ENCODE measurements at places on chromosomes 7 and 10. TPM values are rescaled to one million over a fixed set of nuclear protein-coding genes. Genes with fewer than 3 reads are reported as not detected.

DNA sequence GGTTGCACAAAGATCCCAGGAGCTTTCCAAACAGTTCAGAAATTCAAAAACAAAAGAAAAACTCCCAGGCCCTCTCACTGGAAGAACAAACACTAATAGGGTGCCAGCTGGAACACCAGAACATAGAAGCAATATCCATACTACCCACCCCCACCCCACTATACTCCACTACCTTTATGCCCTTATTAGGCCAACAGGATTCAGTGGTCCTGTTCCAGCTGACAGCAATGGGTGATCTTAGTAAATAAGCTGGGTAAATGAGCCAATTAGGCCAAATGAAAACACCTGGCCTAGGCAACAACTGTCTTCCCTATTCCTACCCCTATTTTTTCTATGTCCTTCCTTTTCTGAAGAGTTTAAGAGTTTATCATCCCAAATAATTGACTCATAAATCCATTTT is 11.7 kb downstream of the NOC3L start:
- DNase-seq = no peak
- no peak overlapping the region for H3K4me3 ChIP-seq
- H3K4me1 ChIP-seq = no peaks in the 10 kb centered on the region
- H3K36me3 ChIP-seq = peaks cover 90% of the 10 kb centered on the region
- no peaks in the 10 kb centered on the region for H3K27me3 ChIP-seq
- no peak overlapping the region for H3K27ac ChIP-seq

GRCh38 chr7:142615508-142615907 is 133.8 kb upstream of the PRSS1 start:
- H3K4me1 ChIP-seq = no peaks in the 10 kb centered on the region
- no peaks in the 10 kb centered on the region for H3K36me3 ChIP-seq
- no peak overlapping the region for H3K4me3 ChIP-seq
- DNase-seq = no peak
- H3K27me3 ChIP-seq = peaks cover 30% of the 10 kb centered on the region
- H3K27ac ChIP-seq = no peak overlapping the region

- no peak overlapping the region for H3K4me3 ChIP-seq
- peak; percentile 79 for DNase-seq
- H3K36me3 ChIP-seq = no peaks in the 10 kb centered on the region
- peak overlapping the region; percentile 92 for H3K27ac ChIP-seq
- peaks cover 50% of the 10 kb centered on the region for H3K4me1 ChIP-seq
- no peaks in the 10 kb centered on the region for H3K27me3 ChIP-seq
Measured at GRCh38 chr7:22572937-22573336, 72.9 kb upstream of the STEAP1B start.

- H3K27me3 ChIP-seq = no peaks in the 10 kb centered on the region
- H3K4me1 ChIP-seq = peaks cover 8% of the 10 kb centered on the region
- H3K27ac ChIP-seq = no peak overlapping the region
- H3K36me3 ChIP-seq = no peaks in the 10 kb centered on the region
Measured at GRCh38 chr7:132771301-132771730, 195.0 kb upstream of the PLXNA4 start.

DNA sequence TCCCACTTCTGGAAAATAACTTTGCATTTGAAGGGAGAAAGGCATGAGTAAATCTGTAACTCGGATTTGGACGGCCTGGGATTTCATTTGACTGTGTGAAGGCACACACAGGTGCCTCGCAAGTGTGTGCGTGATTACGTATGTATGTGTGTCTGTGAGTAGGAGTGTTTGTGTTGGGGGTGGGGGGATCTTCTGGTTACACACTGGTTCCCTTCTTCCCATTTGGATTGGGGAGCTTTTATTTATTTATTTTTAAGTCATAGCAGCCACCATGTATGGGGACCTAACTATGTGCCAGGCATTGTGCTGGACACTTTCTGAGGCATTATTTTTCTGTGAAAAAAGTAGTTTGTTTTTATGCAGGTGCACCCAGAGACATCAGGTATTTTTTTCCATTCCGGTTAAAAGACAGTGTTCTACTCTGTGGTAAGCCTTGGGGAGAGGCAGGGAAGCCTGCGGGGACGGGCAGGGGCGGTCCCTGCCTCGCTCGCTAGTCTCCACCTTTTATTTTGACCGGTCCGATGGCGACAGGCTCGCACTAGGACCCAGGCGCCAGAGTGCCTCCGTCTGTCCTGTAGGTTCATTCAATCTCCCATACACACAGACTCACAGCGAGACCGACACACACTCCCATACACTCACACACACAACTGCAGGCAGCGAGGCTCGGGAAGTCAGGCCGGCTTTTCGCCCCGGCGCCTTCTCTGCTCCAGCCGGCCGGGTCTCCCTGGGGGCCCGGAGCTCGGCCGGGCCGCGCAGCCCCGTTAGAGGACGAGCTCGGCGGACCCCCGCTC is at the start of gene MXI1:
TSS of gene MXI1 (plus strand) at position 595 of the 794 bp plus-strand sequence. CDS start 204 bp downstream, outside the sequence.
- H3K36me3 ChIP-seq = no peaks in the 10 kb centered on the region
- no peak within 1 kb of the TSS for H3K27ac ChIP-seq
- no peaks in the 10 kb centered on the region for H3K27me3 ChIP-seq
- DNase-seq = peak; percentile 46
- H3K4me3 ChIP-seq = peak within 1 kb of the TSS; percentile 51

GRCh38 chr10:25707572-25707971 is 226.5 kb upstream of the MYO3A start:
- no peak overlapping the region for H3K27ac ChIP-seq
- H3K4me3 ChIP-seq = no peak overlapping the region
- peaks cover 16% of the 10 kb centered on the region for H3K4me1 ChIP-seq
- H3K36me3 ChIP-seq = no peaks in the 10 kb centered on the region
- no peak for DNase-seq

- H3K27ac ChIP-seq = peak overlapping the region; percentile 91
- no peaks in the 10 kb centered on the region for H3K27me3 ChIP-seq
- DNase-seq = peak; percentile 47
- 0 out of 2 replicates have a peak overlapping the region, but pooled peaks have one; percentile 6 for H3K4me3 ChIP-seq
Measured at GRCh38 chr10:33291053-33291592, 43.3 kb downstream of the NRP1 start.

DNA sequence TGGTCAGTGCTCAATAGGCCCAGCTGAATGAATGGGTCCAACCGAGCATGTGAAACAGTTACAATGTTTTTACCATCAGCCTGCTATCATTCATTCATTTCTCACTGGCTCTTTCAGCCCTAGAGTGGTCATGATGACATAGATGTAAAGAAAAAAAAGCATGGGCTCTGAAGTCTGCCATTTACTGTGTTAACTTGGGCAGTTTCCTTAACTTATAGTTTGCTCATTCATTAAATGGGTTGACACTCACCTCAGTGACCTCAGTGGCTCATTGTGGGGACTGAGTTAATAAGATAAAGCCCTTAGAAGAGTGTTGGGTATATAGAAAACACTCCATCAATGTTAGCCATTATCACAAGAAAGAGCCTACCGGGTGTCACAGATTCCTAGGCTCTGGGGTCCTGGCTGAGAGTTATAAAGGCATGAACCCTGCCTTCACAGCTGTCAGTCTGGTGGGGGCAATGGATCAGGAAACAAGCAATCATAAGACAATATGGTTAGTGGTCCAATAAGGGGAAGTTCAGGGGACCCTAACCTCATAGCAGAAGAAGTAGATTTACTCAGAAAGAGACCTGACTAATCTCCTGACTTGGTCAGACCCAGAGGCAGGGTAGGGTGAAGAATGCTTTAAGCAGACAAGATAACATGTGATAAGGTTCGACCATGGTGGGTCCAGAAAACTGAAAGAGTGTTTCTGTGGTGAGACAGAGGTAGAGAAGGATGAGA is 29.7 kb upstream of the GPAM start:
- no peaks in the 10 kb centered on the region for H3K4me1 ChIP-seq
- H3K27ac ChIP-seq = no peak overlapping the region
- H3K36me3 ChIP-seq = no peaks in the 10 kb centered on the region
- no peak for DNase-seq

- H3K36me3 ChIP-seq = peaks cover 5% of the 10 kb centered on the region
- H3K27ac ChIP-seq = no peak overlapping the region
- no peaks in the 10 kb centered on the region for H3K27me3 ChIP-seq
- no peak for DNase-seq
Measured at GRCh38 chr7:140920745-140921144, 4.0 kb downstream of the BRAF start.

DNA sequence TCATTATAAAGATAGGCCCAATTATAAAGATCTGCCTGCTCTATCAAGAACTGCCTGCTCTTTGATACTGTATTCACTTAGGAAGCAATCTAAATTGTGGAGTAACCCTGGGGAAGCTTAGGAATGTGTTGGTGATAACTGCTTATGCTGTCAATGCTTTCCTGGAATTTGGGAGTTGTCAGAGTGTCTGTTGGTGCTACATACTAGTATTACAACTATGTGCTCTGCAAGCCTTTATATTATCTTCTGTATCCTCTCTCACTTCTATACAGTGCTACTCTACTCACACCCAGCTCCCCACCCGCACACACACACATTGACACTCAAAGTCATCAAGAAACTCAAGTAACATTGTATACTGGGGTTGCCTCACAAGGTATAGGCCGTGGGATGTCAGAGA is 6.1 kb downstream of the ZNF277 start:
- no peaks in the 10 kb centered on the region for H3K4me1 ChIP-seq
- H3K36me3 ChIP-seq = no peaks in the 10 kb centered on the region
- H3K27ac ChIP-seq = no peak overlapping the region
- no peak for DNase-seq
- H3K27me3 ChIP-seq = no peaks in the 10 kb centered on the region
- H3K4me3 ChIP-seq = no peak overlapping the region

DNA sequence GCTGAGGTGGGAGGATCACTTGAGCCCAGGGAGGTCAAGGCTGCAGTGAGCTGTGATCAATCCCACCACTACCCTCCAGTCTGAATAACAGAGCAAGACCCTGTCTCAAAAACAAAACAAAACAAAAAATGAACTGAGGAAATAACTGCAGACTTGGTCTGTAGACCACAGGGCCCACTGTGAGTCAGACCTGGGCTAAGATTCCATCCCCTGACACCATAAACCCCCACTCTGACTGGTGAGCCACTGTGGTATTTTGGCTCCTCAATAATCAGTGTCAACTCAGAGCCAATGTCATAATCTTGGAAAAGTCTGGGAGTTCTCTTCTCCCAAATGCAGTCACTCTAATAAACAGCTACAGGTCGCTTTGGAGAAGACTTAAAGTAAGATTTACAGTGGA is 24.0 kb upstream of the ERCC6 start:
- peaks cover 4% of the 10 kb centered on the region for H3K27me3 ChIP-seq
- no peaks in the 10 kb centered on the region for H3K4me1 ChIP-seq
- no peak overlapping the region for H3K27ac ChIP-seq

DNA sequence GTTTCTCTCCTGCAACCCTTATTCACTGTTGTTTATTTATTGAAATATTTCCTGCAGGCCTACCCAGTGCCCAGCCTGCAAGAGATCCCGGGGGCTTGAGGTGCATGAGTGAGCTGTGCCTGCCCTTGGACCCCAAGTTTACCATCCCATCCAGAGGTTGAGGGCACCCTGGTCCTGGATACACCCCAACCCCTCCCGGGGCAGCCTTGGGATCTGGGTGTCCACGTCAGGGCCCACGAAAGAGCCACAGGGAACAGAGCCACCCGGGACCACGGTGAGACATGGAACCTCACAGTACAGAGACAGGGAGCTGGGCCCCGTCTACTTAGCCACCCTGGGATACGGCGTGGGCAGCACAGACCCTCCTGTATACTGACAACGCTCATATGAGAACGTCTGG is 28.8 kb upstream of the PDGFA start:
- no peaks in the 10 kb centered on the region for H3K36me3 ChIP-seq
- no peak overlapping the region for H3K27ac ChIP-seq
- H3K4me3 ChIP-seq = no peak overlapping the region
- peaks cover 13% of the 10 kb centered on the region for H3K4me1 ChIP-seq
- H3K27me3 ChIP-seq = no peaks in the 10 kb centered on the region

DNA sequence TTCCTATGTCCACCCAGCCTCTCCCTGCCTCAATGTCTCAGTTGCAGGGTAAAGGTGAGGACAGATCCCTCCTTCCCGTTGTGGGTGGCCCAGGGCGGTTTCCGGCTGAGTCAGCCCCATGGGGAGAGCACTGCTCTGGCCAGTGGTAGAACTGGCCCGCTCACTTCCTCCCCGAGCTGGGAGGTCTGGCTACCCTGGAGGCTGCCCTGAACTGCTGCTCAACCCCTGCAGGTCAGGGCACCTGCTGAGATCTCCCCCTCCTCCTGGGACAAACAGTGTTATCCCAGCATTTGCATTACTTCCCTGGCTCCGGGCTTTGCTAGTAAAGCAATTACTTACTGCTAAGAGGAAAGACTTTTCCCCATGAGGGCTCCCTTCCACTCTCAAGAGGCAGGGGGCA is 21.4 kb upstream of the IMPDH1 start:
- peaks cover 43% of the 10 kb centered on the region for H3K4me1 ChIP-seq
- H3K27me3 ChIP-seq = no peaks in the 10 kb centered on the region
- H3K36me3 ChIP-seq = no peaks in the 10 kb centered on the region
- H3K27ac ChIP-seq = no peak overlapping the region
- peak; percentile 75 for DNase-seq

DNA sequence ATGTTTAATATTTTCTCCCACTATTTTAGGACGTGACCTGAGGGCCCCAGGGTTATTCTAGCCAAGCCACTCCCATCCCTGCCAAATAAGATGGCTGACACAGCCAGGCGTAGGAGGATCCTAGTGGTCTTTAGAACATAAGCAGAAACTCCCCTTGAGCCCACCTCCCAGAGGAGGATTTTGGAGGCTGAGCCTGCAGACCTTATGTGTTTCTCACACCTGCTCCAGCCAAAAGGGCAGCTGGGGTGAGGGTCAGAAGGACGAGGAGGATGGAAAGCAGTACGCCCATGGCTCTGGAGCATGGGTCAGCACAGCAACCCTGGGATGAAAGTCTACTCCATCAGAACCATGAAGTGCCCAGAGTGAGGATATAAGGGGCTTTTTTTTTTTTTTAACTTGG is 39.9 kb downstream of the PDLIM1 start:
- no peak overlapping the region for H3K27ac ChIP-seq
- DNase-seq = peak; percentile 24
- peaks cover 54% of the 10 kb centered on the region for H3K36me3 ChIP-seq
- no peak overlapping the region for H3K4me3 ChIP-seq
- H3K4me1 ChIP-seq = peaks cover 29% of the 10 kb centered on the region

- H3K4me3 ChIP-seq = no peak overlapping the region
- H3K36me3 ChIP-seq = no peaks in the 10 kb centered on the region
- peaks cover 3% of the 10 kb centered on the region for H3K4me1 ChIP-seq
- DNase-seq = no peak
- H3K27ac ChIP-seq = no peak overlapping the region
Measured at GRCh38 chr7:155799514-155799913, 12.7 kb downstream of the SHH start.

GRCh38 chr10:93701866-93702209 is 554 bp downstream of the FRA10AC1 start:
- H3K27me3 ChIP-seq = no peaks in the 10 kb centered on the region
- H3K4me1 ChIP-seq = peaks cover 9% of the 10 kb centered on the region
- H3K27ac ChIP-seq = peak overlapping the region; percentile 45
- H3K4me3 ChIP-seq = peak overlapping the region; percentile 42
- H3K36me3 ChIP-seq = peaks cover 19% of the 10 kb centered on the region
- no peak for DNase-seq

CXCL12 gene
- total RNA-seq = not detected

EVX1 gene
- total RNA-seq = not detected

CYP3A4 gene
- not detected for total RNA-seq

MKX gene
- total RNA-seq = not detected

AQP1 gene
- total RNA-seq = not detected

CALML3 gene
- not detected for total RNA-seq

CFTR gene
- 0.06 TPM for total RNA-seq

OR2A5 gene
- not detected for total RNA-seq

Data from SJSA1 (cell line).